ENCODE measurements at places on chromosomes 4 and X. TPM values are rescaled to one million over a fixed set of nuclear protein-coding genes. Genes with fewer than 3 reads are reported as not detected.

Gene ATP8A1
- total RNA-seq: 32.3 TPM

- peak; percentile 53 for DNase-seq
Observed at GRCh38 chrX:49884290-49884862, 5.1 kb downstream of the USP27X start.

Gene TET2
- total RNA-seq: 5.0 TPM

Gene BEND2
- total RNA-seq: not detected

DNA sequence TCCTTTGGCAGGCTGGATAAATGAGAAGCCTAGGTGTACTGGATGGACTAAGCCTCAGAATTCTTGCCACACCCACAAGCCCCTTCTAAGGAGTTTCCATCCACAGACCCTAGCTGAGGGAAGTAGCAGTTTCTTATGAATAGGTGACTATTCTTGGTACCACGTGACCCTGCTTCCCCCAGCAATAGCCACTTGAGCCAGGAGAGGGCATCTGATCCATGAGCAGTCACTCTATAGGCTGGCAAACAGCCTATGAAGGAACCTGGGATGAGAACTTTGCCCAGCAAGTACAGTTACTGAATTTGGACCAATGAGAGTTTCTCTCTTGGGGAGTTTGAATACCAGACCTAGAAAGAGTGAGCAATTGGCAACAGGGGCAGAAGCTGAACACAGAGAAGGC lies 84.0 kb downstream of the RTL9 start:
- DNase-seq: peak; percentile 31
